ENCODE measurements at places on chromosomes 1 and 21.

DNA sequence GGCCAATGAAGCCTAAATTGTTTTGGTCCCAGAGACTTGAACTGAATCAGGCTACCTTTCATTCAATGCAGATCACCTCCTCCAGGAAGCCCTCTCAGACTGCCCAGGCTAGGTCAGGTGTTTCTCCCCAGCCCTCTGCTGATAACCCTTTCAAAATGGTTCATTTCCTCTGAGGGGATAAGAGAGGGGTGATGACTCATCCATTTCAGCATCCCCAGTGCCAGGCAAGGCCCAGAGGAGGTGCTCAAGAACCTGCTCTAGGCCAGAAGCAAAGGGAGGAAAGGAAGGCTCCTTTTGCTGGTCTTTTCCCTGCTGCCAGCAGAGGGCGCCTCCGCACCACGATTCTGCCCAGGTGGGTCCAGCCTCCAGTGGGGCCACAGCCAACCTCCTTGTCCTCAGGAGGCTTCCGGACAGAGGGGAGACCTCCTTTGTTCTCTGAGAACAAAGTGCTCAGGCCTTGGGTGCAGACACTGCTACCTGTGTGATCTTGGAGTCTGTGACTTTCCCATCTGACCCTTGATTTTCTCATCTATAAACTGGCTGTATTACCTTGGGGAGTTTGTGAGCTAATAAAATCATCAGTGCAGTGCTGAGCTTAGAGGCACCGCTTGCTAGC lies 45.3 kb upstream of the ARHGEF10L start:
- peak; percentile 73 for DNase-seq

DNA sequence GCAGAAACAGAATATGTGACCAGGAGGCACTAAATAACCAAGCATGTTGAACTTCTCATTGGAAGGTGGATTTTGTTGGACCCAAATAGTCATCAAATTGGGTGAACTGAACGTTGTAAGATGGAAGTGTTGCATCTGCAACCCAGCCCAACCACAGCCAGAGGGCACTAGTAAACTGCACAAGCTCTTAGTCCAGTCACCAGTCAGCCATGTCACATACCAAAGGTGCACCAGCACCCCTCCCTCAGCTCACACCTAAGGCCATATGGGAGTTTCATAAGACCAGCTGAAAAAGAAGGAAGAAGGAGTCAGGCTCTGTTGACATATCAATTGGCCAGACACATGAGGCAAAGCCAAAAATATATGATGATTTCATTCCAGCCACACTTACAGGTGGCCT lies 481.7 kb upstream of the NR5A2 start:
- peak; percentile 86 for DNase-seq

DNA sequence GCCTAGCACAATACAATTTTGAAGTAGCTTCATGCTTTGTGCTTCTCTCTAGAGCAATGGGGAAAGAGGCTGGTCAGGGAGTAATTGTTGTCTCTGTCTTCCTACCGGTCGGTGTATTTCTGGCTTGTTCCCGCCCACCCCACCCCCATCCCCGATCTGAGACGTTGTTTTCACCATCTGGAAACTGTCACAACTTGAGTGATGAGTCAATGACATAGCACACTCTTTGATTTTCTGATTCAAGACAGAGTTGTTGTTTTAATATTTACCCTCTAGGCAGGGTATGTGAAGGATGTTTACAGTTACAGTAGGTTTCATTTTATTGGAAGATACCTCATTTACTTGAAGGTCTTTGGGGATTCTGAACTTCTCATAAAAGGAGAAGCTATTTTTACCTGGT lies 7.0 kb downstream of the IL12RB2 start:
- no peak for DNase-seq

DNA sequence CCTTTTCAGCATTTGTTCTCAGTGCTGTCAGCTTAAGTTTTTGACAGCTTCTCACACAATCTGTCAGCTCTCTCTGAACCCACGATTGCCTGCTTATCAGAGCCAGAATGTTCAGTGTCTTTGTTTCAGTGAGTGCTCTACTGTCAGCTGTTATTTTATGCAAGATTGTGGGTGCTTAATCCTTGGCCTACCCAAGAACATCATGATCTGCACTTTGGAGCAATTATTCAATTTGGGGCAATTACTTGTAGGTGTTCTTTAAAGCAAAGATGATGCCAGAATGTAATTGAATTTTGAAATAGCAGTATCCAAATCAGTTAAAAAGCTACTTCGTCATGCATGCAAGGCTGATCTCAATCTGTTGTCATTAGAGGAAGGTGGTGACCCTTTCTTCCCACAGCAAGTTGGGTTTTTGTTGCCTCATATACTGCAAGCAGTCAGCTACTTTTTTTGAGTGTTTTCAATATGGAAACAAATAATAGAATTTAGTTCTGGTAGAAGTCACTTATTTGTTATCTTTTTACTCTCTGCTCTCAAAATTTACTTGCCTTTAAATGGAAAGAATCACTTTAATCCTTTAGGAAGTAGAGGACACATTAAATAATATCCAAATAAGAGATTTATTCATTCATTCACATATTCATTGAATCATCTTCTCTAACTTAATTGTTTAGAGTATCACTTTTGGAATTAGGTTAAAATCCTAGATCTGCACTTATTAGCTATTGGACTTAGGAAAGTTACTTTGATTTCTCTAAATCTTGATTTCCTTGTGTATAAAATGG lies 253.5 kb upstream of the CACYBP start:
- DNase-seq: no peak

All from MM.1S (cell line).